ENCODE measurements at places on chromosomes 5 and 9. TPM values are rescaled to one million over a fixed set of nuclear protein-coding genes. Genes with fewer than 3 reads are reported as not detected.

DNA sequence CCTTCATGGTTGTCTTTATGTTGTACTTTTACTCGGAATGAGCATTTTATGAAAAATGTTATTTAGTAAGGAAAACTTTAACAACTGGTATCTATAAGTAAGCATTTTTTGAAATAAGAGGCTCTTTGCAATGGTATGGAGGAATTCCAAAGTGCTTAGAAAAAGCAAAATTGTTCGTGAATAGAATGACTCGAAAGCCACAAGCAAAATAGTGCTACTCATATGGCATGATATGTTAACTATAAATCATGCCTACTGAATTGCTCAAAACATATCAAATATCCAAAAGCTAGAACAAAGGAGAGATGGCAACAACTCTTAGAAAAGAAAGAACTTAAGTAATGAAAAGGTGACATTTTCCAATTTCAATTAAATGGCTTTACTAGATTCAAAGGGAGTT lies 216.3 kb downstream of the KIAA0825 start:
- no peak for DNase-seq

- no peak for DNase-seq
Measured at GRCh38 chr9:127762111-127762676, 16.3 kb downstream of the SH2D3C start.

GRCh38 chr5:109612278-109612905 lies 77.3 kb upstream of the MAN2A1 start:
- DNase-seq: no peak

GRCh38 chr9:72588336-72588735 lies 66.9 kb downstream of the TMC1 start:
- DNase-seq: no peak

DNA sequence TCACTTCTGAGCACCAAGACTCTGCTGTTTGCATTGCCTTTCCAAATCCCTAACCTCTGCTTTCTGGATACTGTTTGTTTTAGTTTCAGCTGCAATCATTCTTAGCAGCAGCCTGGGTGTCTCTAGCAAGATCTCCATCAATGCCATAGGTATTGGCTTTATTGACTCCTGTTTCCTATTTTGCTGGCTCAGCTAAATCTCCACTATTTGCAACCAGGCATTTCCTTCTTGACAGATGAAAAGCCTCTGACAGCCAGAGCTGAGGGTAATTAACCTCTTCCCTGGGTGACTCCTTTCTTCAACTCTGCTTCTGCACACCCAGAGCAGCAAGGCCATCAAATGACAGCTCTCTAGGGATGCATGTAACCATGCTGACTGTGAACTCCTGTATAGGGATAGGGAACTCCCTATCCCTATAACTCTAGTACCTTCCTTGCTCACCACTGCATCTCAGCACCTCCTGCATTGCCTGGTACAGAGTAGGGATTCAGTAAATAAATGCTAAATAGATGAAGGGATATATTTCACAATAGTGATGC lies 293.5 kb downstream of the TRIM32 start:
- DNase-seq: no peak

Gene NR6A1
- total RNA-seq: 0.64 TPM

- no peak for DNase-seq
Measured at GRCh38 chr5:103232393-103232999, 26.1 kb upstream of the MACIR start.

GRCh38 chr5:77204967-77205366 lies 5.5 kb upstream of the PDE8B start:
- no peak for DNase-seq

GRCh38 chr5:54985301-54986268 lies at the start of gene ESM1:
Gene ESM1 (minus strand): TSS chr5:54985593. CDS start chr5:54985517, 76 bp downstream.
- DNase-seq: peak; percentile 29

DNA sequence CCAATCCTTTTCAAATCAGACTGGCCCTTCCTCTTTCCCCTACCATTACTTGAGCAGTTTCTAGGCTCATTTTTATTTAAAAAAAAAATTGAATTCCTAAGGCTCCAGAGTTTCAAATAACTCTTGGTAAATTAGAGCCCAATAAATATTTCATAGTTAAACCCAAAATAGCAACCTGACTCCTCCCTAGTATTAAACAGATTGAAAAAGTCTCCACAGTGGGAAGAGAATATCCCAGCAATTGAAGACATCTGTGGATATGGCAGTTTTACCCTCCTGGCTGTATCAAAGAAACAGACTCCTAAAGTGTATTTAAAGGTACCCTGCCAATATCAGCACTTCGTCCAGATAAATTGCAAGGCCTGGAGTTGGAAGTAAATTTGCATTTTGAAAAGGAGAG lies 52.7 kb upstream of the GDNF start:
- no peak for DNase-seq

- no peak for DNase-seq
Measured at GRCh38 chr9:21104787-21105186, 27.0 kb upstream of the IFNB1 start.

Gene RGS7BP
- not detected for total RNA-seq

Gene PCAT7
- 1.4 TPM for total RNA-seq

Gene STK32A
- not detected for total RNA-seq

GRCh38 chr5:2465383-2465782 lies 286.1 kb downstream of the IRX2 start:
- DNase-seq: no peak

Gene FOXD4L4
- not detected for total RNA-seq

DNA sequence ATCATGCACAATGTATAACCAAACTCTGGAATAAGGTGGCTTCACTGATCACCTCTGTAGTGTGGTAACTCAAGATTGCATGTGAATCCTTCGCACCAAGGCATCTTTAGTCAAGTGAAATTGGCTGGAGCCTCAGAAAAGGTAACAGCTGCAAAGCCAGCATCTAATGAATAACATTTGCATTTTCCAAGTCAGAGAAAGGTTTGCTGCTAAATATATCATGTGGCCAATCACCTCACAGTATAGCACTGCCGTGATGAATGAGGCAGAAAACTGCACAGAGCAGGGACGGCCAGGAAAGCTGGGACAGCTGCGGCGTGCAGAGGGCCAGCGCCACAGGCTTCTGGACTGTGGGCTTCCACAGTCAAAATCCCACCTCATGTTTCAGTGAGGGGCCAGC lies 18.5 kb downstream of the MRPS27 start:
- no peak for DNase-seq

GRCh38 chr9:93661591-93661990 lies 85.2 kb downstream of the PHF2 start:
- no peak for DNase-seq

GRCh38 chr5:35360671-35361070 lies 130.4 kb upstream of the PRLR start:
- DNase-seq: no peak

Gene PCDHGA12
- not detected for total RNA-seq

DNA sequence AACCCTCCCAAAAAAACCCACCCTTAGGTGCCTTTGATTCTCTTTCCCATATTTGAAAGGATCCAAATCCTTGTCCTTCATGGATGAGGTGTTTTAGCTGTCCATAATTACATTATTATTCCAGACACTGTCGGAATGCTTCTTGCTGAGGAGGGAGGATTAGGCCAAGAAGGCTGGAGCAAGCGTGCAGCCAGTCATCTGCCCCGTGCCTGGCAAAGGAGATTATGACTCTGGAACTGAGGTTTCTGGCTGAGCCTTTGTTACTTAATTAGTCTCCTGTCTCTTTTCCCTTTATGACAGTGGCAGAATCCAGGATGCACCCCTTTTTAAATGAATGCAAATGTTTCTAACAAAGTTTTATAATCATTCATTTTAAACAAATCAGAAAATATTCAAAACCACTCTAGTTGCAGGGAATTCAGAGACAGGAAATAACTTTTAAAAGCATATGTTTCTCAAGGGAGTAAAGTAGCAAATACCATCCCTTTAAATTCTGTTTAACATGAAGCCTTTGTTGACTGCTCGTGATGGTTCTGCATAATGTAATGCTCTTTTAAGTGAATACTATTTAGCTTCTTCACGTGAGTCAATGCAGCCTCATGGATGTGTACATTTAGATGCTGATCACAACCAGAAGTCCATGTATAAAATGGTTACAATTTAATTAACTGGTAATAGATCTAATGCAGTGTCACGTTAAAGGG lies 69.8 kb downstream of the GALNT10 start:
- DNase-seq: no peak

DNA sequence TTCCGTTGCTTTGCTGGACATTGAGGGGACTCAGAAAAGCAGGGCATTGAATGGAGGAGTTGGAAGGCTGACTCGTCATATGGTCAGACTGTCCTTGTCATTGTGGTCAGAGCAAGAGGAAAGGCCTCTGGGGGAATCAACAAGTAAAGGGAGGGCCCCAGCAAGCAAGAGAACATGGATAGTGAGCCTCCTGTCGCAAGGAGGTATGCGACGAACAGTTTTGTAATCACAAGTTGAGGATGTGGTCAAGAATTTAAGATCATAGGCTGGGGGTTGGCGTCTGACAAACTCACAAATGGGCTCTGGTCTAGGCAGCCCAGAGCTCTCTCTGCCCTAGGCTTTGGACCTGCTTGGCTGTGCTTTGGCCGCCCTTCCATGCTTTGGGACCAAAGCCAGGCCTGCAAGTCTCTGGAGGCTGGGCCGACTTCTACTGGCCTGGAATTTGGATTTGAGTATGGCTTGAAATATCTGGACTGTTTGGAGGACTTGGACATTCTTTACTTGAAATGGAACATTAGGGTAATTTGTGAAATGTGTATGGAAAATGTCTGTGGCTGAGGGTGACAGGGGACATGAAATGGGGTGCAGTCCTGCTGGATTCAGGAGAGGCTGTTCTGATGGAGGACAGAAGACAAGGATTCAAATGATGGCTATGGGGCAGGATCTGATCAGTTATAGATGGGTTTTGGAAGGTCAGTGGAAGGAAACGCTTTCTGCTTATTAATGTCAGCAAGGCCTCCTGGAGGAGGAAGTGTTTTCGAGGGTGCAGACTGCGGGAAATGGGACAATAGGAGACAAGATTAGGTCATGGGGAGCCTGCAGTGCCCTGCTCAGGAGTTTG lies 19.2 kb upstream of the NDST1 start:
- DNase-seq: peak; percentile 32

All from Caki2 (cell line).